ENCODE measurements at places on chromosomes 6 and 20. TPM values are rescaled to one million over a fixed set of nuclear protein-coding genes. Genes with fewer than 3 reads are reported as not detected.
A peak's percentile ranks its signal among the peaks of the same experiment; 100 is the strongest.

- no peak for DNase-seq
Observed at GRCh38 chr6:2853769-2854395, 12.2 kb upstream of the SERPINB1 start.

GRCh38 chr6:140264431-140264830, 890.0 kb upstream of the CITED2 start:
- DNase-seq, result no peak

- no peak for DNase-seq
Observed at GRCh38 chr6:107709341-107709740, 114.8 kb downstream of the SCML4 start.

GRCh38 chr6:100346828-100347227, 117.9 kb downstream of the SIM1 start:
- DNase-seq, result no peak

GRCh38 chr20:60659240-60659639, 592.8 kb upstream of the CDH4 start:
- peak; percentile 28 for DNase-seq

DNA sequence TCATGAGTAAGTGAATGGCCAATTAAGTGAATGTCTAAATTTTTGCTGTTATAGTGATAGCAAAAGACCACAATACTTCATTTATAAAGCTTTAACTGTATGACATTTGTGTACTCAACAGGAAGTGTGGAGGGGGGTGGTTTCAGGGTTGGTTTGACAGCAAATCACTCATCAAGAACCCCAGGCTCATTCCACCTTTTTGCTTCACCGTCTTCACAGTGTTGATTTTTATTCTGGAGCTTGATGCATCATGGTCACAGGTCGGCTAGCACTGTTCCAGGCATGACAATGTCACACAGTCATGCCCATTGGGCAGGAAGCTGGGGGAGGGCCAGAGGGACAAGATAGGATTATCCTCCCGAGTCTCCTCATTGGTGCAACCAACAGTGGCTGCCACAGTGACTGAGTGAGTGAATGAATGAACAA, 75.0 kb downstream of the MDGA1 start:
- DNase-seq, result no peak

DNA sequence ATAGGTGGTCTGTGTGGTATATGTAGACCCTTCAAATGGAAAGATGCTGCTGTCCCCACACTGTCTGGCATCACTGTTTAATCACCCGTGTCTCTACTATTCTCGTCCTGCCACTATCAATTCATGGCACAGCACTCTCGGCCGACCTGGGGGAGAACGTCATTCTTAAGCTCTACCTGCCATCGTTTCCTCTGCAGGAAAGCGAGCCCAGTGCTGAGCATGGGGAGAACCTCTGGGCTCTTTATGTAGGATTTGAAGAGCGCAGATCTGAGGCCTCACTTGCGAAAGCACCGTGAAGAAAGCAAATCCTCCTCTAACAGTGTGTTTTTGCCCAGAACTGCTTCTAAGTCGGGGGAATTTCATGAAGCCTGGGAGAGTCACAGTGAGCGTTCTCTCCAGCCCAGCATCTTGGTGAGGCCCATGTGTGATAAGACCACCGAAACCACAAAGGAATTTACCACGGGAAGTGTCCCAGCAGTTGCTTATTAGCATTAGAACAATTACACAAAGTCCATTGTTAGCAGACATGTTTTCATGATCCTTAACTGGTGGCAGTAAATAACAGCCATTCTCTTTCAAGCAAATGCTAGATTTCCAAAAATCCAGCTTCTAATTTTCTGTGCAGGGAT, 124.3 kb downstream of the SCML4 start:
- no peak for DNase-seq

ECT2L gene
- polyA plus RNA-seq, result 1.8 TPM

C6orf58 gene
- polyA plus RNA-seq, result 2.0 TPM

RPP40 gene
- polyA plus RNA-seq, result 9.7 TPM

Data from right lung (tissue), 10 donors.